Bronchus fibroblast of lung (primary cell): ENCODE measurements at places on chromosomes 16 and 17. TPM values are rescaled to one million over a fixed set of nuclear protein-coding genes. Genes with fewer than 3 reads are reported as not detected.

Gene SLC4A1
- total RNA-seq, result not detected in 2 replicates

Gene SSTR5
- total RNA-seq, result not detected in 2 replicates

Gene C16orf96
- under 0.01 and 0.17 TPM in 2 replicates for total RNA-seq

Gene POLR3K
- 7.9 and 8.2 TPM in 2 replicates for total RNA-seq

Gene NHLRC4
- total RNA-seq, result 0.50 and 0.59 TPM in 2 replicates

Gene CD300LG
- not detected in 2 replicates for total RNA-seq

Gene CDRT15
- total RNA-seq, result not detected in 2 replicates

Gene CFAP97D1
- not detected in 2 replicates for total RNA-seq

Gene NPIPB9
- not detected in 2 replicates for total RNA-seq

Gene FNDC8
- not detected in 2 replicates for total RNA-seq

Gene DCAKD
- total RNA-seq, result 70.5 and 77.2 TPM in 2 replicates

Gene ACSM3
- total RNA-seq, result 0.17 and 0.45 TPM in 2 replicates

Gene NEUROD2
- not detected in 2 replicates for total RNA-seq

Gene ITGB4
- under 0.01 and 0.30 TPM in 2 replicates for total RNA-seq

Gene DNAJA3
- total RNA-seq, result 51.4 and 52.9 TPM in 2 replicates

Gene TMEM114
- not detected in 2 replicates for total RNA-seq

Gene MYCBPAP
- 0.59 and 1.2 TPM in 2 replicates for total RNA-seq

Gene ATP2C2
- total RNA-seq, result not detected in 2 replicates

Gene KRT20
- total RNA-seq, result not detected in 2 replicates

Gene RAB37
- total RNA-seq, result 0.67 and 0.89 TPM in 2 replicates

Gene ZPBP2
- total RNA-seq, result not detected in 2 replicates

Gene CACNG5
- total RNA-seq, result 0.17 TPM in 1 of 2 replicates, not detected in the other

Gene CMIP
- total RNA-seq, result 2.7 and 3.3 TPM in 2 replicates
